ENCODE measurements at places on chromosomes 3 and 15.

DNA sequence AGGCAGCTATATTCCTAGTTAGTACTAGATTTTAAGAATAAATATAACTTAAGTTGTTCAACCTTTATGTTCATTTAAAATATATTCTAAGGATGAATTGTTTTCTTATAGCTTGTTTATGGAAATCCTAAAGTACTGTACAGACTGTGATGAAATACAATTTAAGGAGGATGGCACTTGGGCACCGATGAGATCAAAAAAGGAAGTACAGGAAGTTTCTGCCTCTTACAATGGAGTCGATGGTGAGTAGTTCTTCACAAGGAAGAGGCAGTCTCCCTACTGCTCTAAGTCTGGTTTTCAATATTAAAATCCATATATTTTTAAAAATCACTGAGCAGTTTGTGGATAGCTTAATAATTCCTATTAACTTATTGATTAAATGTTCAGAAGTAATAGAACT lies 29.6 kb downstream of the CALML4 start:
- no peak for DNase-seq

DNA sequence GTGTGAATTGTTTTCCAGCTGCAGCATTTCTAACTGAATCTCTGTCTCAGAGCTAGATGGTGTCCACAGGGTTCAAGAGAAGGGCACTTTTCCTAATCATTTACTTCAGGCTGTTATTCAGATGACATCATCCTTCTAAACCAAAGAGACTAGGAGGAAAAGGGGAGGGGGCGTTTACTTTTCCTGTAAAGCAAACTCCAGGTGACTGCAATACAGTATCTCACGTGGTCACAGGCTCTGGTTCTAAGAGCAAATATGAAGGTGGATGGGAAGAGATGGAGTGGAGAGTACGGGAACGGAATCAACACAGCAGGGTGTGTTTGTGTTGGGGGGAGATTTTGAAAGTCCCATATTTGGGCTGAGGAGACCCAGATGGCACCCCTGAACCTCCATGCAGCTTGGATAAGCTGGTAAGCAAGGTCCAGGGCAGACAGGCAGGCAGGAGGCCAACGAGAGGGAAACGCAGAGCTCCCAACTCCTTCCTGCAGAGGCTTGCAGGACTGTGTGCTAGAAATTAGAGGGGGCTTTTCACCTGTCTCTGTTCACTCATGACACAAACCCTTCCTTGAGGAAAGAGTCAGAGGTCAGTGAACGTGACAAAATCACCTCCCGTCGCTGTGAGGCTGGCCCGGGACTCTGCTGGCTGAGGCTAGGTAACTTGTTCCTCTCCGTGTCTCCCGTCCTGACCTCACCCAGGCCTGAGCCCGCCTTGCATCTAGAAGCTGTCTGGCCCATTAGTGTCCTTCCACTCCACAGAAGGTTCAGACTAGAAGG lies 151.2 kb downstream of the OPA1 start:
- no peak for DNase-seq

- no peak for DNase-seq
Measured at GRCh38 chr3:4235690-4236089, 67.5 kb upstream of the SETMAR start.

DNA sequence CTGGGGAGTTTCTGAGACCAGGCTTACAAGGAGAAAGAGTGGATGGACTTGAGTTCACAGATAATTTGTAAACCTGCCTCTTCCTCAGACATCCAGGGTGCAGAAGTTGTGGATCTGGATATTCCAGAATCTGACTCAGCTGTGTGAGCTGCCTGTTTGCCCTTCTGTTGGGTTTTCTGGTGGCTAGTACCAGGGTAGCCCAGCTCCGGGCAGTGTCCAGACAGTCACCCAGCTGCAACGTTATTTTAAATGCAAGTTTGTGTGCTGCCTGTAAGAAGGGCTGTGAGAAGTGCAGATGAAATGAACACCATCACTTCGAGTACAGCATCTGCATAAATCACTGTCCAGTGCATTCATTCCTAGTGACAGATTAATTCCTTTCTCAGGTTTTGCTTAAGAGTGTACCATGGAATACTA lies 1053.0 kb downstream of the TUSC7 start:
- DNase-seq = no peak

DNA sequence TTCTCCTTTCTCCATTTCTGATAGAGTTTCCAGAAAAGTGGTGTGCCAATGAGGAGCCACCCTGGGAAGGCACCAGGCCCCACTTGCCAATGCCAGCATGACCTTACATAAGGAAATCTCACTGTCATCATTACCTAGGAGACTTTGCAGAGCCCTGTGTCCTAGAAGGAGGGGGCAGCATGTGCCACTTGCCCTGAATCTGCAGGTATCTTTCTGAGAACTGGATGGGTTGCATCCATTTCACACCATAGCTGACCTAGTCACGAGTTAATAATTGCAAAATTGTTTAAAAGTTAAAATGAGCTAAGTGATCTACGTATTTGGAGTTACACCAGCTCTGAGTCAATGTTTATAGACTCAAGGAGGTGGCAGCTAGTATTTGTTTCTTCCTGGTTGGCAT lies 14.3 kb downstream of the CA12 start:
- DNase-seq = no peak

- DNase-seq = no peak
Measured at GRCh38 chr3:16848007-16848406, 36.7 kb upstream of the PLCL2 start.

DNA sequence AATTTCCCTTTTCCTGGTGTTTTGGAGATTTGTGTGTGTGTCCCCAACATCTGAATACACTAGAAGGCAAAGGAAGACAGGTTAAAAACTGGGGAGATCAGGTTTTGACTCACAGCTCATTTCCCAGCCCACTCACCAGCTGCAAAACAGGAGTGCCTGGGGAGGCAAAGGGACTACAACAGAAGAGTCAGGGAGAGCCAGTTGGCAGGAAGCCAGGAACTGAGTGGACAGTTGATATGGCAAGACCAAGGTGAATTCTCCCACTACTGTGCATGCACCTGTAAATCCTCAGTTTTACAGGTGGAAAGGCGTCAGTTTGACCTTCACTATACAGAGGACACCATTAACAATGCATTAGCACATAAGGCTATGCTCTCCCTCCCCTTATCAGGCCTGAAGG lies 901.5 kb upstream of the SEMA6D start:
- DNase-seq = no peak

DNA sequence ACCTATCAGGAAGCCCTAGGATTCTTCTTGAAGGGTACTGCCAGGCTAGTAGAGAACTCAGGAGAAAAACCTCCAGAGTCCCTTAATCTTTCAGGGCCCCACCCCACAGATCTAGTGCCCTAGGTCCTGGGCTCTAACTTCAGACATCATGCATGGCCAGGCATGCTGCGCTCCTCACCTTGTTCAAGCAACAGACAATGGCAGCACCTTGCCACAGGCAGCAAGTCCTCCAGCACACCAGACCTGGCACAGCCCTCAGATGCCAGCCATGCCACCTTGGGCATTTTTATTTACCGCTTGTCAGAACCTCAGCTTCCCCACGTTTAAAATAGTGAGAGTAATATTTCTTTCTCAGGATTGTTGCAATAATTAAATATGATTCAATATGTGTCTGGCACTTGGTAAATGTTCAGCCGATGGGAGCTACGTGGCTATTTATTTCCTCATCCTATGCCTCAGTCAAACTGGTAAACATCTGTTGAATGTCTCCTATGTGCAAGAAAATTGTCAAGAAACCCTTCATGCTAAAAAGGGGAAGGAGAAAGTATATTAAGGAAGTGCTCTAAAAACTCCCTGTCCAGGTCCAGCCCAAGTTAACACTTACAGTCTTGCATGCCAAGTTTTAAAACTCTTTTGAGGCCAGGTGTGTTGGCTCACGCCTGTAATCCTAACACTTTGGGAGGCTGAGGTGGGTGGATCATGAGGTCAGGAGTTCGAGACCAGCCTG lies 14.5 kb upstream of the CCR1 start:
- no peak for DNase-seq

- DNase-seq = no peak
Measured at GRCh38 chr3:10251006-10251405, 2.7 kb downstream of the TATDN2 start.

- no peak for DNase-seq
Measured at GRCh38 chr3:183638101-183638852, 2.9 kb downstream of the KLHL24 start.

Data from non-pigmented ciliary epithelial cell (primary cell).